Motor neuron (in vitro differentiated cells): ENCODE measurements at places on chromosomes 11 and 22.

GRCh38 chr11:118916842-118917388, 8.8 kb downstream of the BCL9L start:
- no peak for ATAC-seq

DNA sequence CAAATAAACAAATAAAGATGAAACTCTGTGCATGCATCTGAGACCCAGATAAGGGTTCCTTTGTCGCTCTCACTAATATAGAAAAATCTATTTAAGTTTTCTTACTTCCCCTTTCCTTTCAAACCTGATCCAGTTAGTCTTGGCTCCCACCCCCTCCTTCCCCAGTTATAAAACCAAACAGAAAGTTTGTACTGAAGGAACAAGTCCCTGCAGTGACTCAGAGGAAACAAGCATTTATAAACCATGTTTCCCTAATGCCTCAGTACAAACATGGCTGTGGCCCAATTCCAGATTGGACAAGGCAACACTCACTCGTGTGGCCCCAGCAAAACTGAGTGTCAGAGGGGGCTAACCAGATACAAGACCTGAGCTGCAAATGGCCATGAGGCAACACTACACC, 65.5 kb upstream of the ARHGAP20 start:
- no peak for ATAC-seq

- no peak for ATAC-seq
These were observed 137.8 kb upstream of the MTMR2 start for GRCh38 chr11:96061730-96062129.

- ATAC-seq = no peak
These were observed 20.7 kb downstream of the SPATA19 start for GRCh38 chr11:133824593-133824992.

DNA sequence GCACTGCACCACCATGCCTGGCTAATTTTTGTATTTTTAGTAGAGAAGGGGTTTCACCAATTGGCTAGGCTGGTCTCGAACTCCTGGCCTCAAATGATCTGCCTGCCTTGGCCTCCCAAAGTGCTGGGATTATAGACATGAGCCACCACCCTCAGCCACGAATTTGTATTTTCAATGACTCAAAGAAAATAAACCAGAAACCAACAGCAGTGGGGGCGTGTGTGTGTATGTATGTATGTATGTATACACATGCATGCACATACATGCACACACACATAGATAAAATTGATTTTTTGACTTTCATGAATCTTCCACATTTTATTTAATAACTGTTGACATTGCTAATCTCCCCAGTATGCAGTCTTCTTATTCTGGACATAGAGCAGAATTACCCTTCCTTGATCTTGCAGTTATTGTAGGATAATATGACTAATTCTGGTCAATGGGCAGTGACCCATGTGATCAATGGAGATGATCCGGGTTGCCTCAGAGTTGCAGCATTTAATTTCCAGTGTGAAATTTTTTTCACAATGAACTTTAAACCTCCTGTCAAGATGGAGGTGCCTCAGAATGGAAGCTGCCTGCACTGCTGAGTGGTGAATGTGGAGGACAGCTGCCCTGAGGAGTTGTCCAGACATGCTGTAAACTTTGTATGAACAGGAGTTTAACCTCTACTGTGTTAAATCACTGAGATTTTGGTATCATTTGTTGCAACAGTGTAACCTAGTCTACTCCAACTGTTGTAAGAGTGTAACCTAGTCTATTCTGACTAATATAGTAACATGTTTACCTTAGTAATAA, 12.8 kb upstream of the PTPN5 start:
- peak; percentile 70 for ATAC-seq

DNA sequence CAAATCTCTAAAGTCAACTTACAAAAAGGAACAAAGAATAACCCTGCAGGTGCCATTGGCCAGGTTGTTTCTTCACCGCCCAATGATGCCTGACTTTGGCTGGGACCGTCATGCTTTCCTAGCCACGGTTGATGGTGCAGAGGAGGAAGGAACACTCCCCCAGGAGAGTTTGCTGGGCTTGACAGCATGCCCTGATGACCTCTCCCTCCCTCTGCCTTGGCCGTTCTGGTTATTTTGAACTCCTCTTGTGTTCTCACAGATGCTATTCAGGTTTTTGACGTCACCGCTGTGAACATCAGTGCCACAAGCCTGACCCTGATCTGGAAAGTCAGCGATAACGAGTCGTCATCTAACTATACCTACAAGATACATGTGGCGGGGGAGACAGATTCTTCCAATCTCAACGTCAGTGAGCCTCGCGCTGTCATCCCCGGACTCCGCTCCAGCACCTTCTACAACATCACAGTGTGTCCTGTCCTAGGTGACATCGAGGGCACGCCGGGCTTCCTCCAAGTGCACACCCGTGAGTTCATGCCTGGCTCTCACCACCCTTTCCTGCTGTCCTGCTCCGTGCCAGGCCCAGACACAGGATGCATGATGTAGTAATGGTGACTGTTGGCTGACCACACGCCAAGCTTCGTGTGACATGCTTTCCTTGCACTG, 89.0 kb upstream of the OR4B1 start:
- ATAC-seq = no peak

- ATAC-seq = no peak
These were observed 97.7 kb downstream of the MPPED2 start for GRCh38 chr11:30488304-30488998.

DNA sequence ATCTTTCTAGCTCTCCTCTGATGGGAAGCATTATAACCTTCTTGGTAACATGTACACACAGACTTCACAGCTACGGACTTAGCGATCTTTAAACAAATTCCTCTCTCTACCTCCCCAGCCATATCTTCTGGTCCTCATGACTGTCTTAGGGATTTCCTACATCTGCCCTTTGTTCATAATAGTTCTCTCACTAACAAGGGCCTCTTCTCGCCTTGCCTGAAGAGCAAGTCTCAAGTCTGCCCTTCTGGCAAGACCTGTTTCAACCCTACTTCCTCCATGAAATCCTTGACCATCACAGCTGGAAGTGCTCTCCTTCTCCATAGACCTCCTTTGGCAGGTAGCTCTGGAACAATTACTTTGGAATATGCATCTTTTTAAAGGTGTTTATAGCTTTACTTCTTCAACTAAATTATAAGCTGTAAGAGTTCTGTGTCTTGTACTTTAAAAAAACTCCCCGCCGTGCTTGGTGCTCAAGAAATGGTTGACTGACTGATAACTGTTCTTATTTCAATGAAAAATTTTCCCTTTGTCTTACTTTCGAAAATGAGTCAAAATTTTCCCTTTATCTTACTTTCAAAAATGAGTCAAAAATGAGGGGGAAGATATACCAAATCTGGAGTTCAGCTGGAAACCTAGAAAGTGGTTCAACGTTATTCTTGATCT, 34.7 kb downstream of the SNX19 start:
- no peak for ATAC-seq

DNA sequence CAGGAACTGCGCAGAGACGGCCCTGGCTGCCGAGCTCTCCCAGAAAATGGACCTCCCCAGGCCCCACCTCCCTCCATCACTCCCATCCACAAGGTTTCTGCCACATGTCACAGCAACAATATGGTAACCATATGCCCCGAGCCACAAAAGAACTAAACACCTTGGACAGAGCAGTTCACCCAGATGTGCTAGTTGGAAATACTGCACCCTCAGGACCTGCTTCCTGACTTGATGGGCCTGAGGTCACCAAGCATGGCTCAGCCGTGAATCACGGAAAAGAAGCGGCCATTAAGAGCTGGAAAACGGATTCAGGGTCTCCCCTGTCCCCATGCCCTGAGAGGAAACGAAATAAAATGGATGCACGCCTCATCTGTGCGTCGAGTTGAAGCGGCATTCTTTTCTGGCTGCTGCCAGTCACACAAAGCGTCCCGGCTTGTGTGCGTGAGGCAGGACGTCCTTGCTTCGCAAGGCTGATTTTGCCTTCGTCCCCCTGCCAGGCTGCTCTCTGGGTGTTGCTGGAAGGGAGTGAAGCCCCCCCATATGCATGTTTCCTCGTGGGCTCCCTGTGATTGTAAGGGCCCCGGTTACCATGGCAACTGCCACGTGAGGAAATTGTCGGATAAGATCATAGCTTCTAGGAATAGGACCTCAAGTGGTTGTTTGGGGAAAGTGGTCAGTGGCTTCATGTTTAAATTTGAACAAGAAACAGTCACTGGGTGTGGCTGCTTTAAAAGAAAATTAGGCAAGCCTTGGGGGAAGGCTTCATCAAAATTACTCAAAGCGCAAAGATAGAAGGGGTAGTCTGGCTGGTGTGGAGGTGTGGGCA, 51.7 kb downstream of the FLI1 start:
- peak; percentile 88 for ATAC-seq

GRCh38 chr11:16604794-16605388, 133.6 kb upstream of the C11orf58 start:
- ATAC-seq = peak; percentile 53

- no peak for ATAC-seq
These were observed 3.3 kb downstream of the DDT start for GRCh38 chr22:23970816-23971486.

DNA sequence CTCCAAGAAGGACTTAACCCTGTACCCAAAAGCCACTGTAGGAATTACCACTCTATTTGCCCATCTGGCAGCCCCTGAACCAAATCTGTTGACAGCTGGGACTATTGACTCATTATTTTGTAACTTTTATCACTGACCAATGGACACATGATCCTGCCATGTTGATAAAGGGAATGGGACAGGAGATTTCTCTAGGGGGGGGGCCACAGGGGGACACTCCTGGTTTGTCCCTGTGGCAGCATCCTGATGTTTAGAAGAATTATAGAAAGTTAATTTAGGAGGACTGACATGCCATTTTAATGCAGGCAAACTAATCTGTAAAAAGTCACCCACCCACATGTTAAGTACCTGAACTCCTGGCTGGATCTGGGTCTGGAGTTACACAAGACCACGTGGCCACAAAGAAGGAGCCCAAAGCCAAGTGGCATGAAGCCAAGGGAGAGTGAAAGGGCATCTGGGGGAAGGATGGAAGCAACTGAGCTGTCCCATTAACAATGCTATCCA, 558.1 kb downstream of the ETS1 start:
- no peak for ATAC-seq

- peak; percentile 52 for ATAC-seq
These were observed 139.6 kb downstream of the PKNOX2 start for GRCh38 chr11:125304136-125304535.

GRCh38 chr22:32569956-32570355, 95.3 kb downstream of the FBXO7 start:
- no peak for ATAC-seq

DNA sequence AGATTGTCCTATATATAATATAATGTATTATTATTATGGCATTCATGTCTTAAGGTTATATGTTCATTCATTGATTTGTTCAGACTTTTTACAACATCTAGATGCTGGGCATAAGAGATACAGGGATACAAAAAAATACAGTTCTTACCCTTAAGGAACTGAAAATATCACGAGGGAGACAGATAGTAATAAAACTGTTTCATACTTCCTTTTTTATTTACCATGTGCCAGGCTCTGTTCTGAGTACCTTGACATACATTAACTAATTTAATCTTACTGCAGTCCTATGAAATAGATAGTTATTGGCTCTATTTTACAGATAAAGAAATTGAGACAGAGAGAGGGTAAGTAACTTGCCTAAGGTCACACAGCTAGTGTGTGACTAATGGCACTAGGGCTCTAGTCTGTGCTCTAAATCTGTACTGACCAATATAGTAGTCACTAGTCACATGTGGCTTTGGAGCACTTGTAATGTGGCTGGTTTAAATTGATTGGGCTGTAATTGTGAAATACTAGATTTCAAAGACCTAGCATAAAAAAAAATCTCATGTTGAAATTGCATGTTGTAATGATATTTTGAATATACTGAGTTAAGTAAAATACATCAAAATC, 21.3 kb downstream of the TRIM44 start:
- ATAC-seq = no peak

DNA sequence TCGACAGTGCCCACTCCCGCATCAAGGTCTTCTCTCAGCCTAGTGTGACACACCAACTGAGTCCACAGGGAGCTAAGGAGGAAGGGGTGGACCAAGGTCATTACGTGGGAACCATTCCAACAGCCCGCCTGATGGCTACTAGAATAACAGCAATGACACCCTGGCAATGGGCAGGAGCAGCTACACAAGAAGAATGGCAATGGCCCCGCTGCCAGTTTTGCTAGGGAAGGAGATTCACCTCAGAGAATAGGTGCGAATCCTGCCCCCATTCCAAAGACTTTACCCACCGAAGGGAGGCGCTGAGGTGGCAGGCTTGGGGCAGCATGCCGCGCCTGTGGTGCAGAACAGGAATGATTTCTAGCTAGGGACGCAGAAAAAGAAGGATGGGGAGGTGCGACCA, 9.1 kb downstream of the WT1 start:
- no peak for ATAC-seq

DNA sequence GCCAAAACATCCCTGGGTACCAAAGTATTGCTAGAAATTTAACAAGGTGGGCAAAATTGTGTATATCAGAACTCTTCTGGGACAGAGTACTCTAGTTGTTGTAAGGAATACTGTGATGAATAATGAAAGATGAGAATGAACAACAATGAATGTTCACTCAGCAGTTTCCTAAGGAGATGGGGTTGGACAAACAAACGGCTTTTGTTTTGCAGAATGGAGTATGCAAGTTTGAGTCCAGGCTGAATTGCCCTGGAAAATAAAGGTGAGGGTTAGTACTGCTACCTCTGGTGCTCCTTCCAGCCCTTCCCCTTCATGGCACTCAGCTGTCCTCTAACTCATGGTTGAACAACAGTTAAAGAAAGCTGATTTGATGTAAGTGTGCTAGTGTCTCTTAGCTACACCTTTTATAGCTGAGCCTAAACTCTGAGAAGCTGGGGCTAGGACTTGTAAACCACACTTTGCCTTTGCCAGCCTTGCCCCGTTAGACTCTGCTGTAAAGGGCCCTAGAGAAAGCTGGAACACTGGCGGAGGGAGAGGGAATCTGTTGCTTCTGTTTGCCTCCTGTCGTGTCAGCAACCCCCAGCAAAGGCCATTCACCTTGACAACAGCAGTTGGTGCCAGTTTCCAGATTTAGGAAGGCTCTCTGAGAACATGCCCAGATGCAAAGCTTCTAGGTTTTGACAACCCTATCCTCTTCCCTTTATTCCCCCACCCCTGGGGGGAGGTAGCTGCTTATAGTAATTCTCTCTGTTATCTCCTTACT, 41.2 kb upstream of the POLD3 start:
- ATAC-seq = no peak

- no peak for ATAC-seq
These were observed 24.2 kb downstream of the KREMEN1 start for GRCh38 chr22:29096736-29097669.

GRCh38 chr11:69497221-69497787, 15.8 kb downstream of the LINC01488 start:
- peak; percentile 94 for ATAC-seq

DNA sequence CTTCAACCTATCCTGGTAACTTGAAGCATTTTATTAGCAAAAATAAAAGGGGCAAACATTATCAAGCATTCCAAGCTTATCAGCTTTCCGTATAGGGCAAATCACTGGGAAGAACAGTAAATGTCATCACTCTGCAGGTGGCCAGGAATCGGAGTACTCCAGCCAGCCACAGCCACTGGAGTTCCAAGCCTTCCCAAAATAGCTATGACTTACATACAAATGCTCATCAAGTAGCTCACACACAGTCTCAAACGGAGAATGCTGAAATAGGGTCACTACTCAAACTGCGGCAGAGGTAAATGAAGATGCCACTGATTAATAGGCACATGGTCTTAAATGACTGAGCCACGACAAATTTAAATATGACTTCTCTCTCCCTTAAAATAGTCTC, 2.1 kb downstream of the USP28 start:
- ATAC-seq = no peak
